Parietal lobe (tissue), 2 donors: ENCODE measurements at places on chromosomes 13 and 19. TPM values are rescaled to one million over a fixed set of nuclear protein-coding genes. Genes with fewer than 3 reads are reported as not detected.

Gene SBSN
- not detected for total RNA-seq

Gene ZNF506
- total RNA-seq = 106 TPM

Gene SHANK1
- total RNA-seq = 49.1 TPM

Gene UPK1A
- total RNA-seq = not detected

Gene SOX21
- total RNA-seq = 4.1 TPM

Gene CADM4
- total RNA-seq = 89.8 TPM

Gene MISP
- total RNA-seq = not detected

Gene RAB20
- total RNA-seq = 2.2 TPM

Gene FXYD3
- total RNA-seq = not detected

Gene ACP5
- not detected for total RNA-seq

Gene SLC25A41
- 0.63 TPM for total RNA-seq

Gene BICRA
- total RNA-seq = 12.8 TPM

Gene TUBA3C
- total RNA-seq = not detected

Gene LPAR6
- total RNA-seq = 6.3 TPM

Gene GRK1
- total RNA-seq = 1.3 TPM

Gene NKPD1
- total RNA-seq = 0.63 TPM

Gene NCR1
- total RNA-seq = not detected

Gene MBD3L5
- total RNA-seq = not detected

Gene PPP1R15A
- 31.6 TPM for total RNA-seq

Gene KASH5
- not detected for total RNA-seq

Gene TMPRSS9
- 0.63 TPM for total RNA-seq

Gene BCKDHA
- total RNA-seq = 42.3 TPM

Gene ATXN8OS
- total RNA-seq = 2.2 TPM

Gene HCST
- 1.6 TPM for total RNA-seq

Gene DNAJC15
- 21.6 TPM for total RNA-seq

Gene ATP8B3
- total RNA-seq = under 0.01 TPM

Gene FGF21
- total RNA-seq = not detected

Gene HS6ST3
- total RNA-seq = 21.3 TPM

Gene SSC5D
- total RNA-seq = 0.63 TPM

Gene IZUMO2
- not detected for total RNA-seq

Gene CNN1
- total RNA-seq = not detected

Gene LYPD3
- total RNA-seq = not detected
